ENCODE measurements at places on chromosomes 2 and 18. TPM values are rescaled to one million over a fixed set of nuclear protein-coding genes. Genes with fewer than 3 reads are reported as not detected.

The GBX2 gene
- total RNA-seq: 13.0 TPM

The OTOS gene
- total RNA-seq: not detected

The CRYGD gene
- not detected for total RNA-seq

DNA sequence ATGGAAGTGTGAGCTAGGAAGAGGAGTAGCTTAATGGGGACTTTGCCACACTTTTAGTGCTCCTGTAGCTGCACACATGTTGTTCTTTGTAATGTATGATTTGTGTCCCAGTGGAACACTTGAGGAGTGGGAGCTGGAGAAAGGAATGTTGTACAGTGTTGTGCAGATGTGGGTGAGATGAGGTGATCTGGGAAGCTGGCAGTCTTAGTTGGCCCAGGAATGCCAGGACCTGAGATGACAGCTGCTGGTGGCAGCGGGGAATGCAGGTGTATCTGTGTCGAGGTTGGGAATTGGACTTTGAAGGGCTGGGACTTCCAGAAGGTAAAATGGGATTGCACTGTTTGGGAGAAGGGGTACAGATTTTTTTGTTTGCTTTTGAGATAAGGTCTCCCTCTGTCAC, 23.6 kb downstream of the NEDD4L start:
- H3K27me3 ChIP-seq: no peaks in the 10 kb centered on the region
- peaks cover 3% of the 10 kb centered on the region for H3K36me3 ChIP-seq
- H3K4me1 ChIP-seq: peaks cover 7% of the 10 kb centered on the region
- no peak for DNase-seq
- H3K27ac ChIP-seq: no peak overlapping the region

GRCh38 chr2:137566387-137566786, 397.9 kb upstream of the HNMT start:
- no peaks in the 10 kb centered on the region for H3K4me1 ChIP-seq
- DNase-seq: no peak
- no peaks in the 10 kb centered on the region for H3K27me3 ChIP-seq
- H3K36me3 ChIP-seq: no peaks in the 10 kb centered on the region

Measured in SJSA1 (cell line).